ENCODE measurements at places on chromosomes 2 and 18. TPM values are rescaled to one million over a fixed set of nuclear protein-coding genes. Genes with fewer than 3 reads are reported as not detected.

DNA sequence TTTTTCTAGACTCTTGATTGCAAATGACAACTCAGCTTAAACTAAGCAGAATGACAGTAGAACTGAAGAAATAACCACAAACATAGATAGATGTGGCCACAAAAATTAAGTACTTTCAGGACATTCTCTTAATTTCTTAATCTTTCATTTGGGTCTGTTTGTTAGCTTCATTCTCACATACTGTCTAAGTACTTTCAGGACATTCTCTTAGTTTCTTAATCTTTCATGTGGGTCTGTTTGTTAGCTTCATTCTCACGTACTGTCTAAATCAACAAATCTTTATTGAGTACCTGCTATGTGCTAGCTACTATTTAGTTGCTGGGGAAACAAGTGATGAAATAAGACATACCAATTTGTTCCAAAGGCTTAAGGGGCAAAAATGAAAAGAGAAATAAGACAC lies 35.1 kb downstream of the FAM117B start:
- peaks cover 82% of the 10 kb centered on the region for H3K4me1 ChIP-seq

GRCh38 chr2:241064008-241064801 lies 37.9 kb downstream of the MTERF4 start:
- H3K36me3 ChIP-seq, result no peaks in the 10 kb centered on the region
- no peaks in the 10 kb centered on the region for H3K27me3 ChIP-seq
- no peak overlapping the region for H3K4me3 ChIP-seq
- no peaks in the 10 kb centered on the region for H3K4me1 ChIP-seq
- DNase-seq, result peak; percentile 22

- no peak overlapping the region for H3K27ac ChIP-seq
- DNase-seq, result no peak
- H3K4me3 ChIP-seq, result no peak overlapping the region
Measured at GRCh38 chr2:219901155-219901554, 273.7 kb downstream of the SLC4A3 start.

DNA sequence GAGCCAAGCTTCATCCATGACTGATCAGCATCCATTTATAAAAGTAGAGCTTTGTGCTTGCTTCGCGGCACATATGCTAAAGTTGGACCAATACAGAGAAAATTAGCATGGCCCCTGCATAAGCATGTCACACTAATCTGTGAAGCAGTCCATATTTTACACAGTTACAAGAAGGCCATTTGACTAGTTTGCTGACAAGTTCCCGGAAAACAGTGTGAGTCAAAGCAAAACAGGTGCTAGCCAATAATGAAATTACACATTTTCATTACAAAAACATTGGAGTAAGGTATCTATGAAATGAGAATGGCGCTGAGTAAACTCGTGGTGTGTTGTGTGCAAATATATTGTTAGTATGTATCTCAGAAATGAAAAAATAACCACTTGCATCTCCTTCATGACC lies 4.7 kb downstream of the ANKRD62 start:
- no peak for DNase-seq
- no peaks in the 10 kb centered on the region for H3K36me3 ChIP-seq
- no peak overlapping the region for H3K27ac ChIP-seq
- no peak overlapping the region for H3K4me3 ChIP-seq
- no peaks in the 10 kb centered on the region for H3K27me3 ChIP-seq

Gene CCDC148
- 0.40 TPM for total RNA-seq

Measured in CD8-positive, alpha-beta memory T cell (primary cell).